Right atrium auricular region (tissue), 2 donors: ENCODE measurements at places on chromosomes 6 and 20. TPM values are rescaled to one million over a fixed set of nuclear protein-coding genes. Genes with fewer than 3 reads are reported as not detected.

GRCh38 chr6:56023829-56024228, 148.4 kb upstream of the BMP5 start:
- no peaks in the 10 kb centered on the region for H3K27me3 ChIP-seq
- H3K27ac ChIP-seq, result no peak overlapping the region
- DNase-seq, result no peak

GRCh38 chr6:29818892-29819291, 8.7 kb upstream of the HLA-G start:
- H3K36me3 ChIP-seq, result no peaks in the 10 kb centered on the region
- DNase-seq, result no peak
- no peaks in the 10 kb centered on the region for H3K27me3 ChIP-seq
- no peak overlapping the region for H3K4me3 ChIP-seq

GRCh38 chr6:156956286-156956685, 179.1 kb downstream of the ARID1B start:
- no peak for DNase-seq
- peaks cover 65% of the 10 kb centered on the region for H3K4me1 ChIP-seq
- H3K36me3 ChIP-seq, result no peaks in the 10 kb centered on the region
- H3K27me3 ChIP-seq, result no peaks in the 10 kb centered on the region

DNA sequence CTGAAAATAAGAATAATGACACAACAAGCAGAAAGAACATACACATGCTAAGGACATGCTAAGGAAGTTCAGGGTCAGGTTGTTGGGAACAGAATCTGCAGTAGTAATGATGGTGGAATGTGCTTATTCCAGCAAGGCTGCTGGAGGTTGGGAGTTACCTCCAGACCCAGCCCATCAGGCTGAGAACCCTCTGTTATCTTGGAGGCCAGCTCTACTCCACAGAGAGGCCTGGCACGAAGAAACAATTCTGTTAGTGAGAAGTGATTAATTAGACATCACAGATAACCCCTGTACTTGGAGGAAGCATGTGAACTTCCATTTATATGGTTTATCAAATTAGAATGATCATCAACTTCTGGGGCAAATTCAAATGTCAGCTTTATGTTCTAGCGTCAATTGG, 22.1 kb upstream of the ARHGAP18 start:
- H3K27me3 ChIP-seq, result no peaks in the 10 kb centered on the region
- H3K36me3 ChIP-seq, result no peaks in the 10 kb centered on the region
- H3K4me1 ChIP-seq, result peaks cover 3% of the 10 kb centered on the region
- H3K4me3 ChIP-seq, result no peak overlapping the region
- DNase-seq, result no peak
- no peak overlapping the region for H3K27ac ChIP-seq

DNA sequence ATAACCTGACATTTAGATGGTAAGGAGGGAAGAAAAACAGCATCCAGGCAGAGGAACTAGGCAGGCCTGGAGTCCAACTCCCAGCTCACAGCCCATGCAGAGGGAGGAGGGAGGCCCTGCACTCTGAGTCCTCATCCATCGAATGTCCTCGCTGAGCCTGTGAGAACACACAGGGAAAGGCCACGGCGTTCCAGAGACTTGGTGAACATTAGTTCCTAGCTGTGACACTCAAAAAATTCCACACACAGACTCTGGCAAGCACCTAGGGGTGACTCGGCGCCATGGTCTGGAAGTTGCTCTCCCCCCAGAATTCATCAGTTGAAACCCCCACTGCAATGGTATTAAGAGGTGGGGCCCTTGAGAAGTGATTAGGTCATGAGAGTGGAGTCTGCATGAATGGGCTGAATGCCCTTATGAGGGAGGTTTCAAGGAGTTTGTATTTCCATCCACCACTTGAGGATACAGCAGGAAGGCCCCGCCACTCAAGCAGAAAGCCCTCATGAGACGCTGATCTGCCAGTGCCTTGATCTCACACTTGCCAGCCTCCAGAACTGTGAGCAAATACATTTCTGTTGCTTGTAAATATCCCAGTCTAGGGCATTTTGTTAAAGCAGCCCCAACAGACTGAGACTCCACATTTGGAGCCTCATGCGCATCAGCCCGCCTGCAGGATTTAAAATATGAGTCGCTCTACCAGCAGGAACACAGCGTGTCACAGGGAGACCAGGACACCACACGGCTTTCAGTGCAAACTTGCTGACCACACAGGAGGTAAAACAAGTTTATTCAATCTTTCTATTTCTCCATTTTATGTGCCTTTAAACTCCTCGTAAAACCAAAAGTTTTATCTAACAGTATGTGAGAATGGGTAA, 73.9 kb downstream of the WDR27 start:
- H3K36me3 ChIP-seq, result peaks cover 3% of the 10 kb centered on the region
- no peaks in the 10 kb centered on the region for H3K27me3 ChIP-seq
- no peak for DNase-seq
- H3K4me3 ChIP-seq, result no peak overlapping the region
- no peak overlapping the region for H3K27ac ChIP-seq

DNA sequence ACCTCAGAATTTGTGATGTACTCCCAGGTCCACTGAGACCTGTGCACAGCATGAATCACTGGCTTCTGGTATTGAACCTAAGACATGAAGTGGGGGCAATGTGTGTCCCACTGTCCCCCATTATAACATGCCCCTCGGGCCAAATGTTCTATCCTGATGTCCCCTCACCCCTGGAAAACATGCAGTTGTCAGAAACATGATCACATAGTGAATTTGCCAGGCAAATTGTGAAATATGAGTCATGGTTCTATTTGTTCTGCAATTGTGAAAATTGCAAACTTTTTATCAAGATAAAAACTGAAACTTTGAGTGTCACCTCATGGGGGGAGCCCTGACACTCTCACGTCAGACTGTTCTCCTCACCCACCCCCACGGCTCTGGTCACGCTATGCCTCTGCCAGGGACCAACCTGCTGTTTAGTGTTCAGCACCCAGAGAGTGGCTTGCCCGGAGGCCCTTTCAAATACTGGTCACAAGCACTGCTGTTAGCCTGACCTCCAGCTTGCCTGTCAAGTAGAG, 305.3 kb downstream of the CLIC5 start:
- H3K4me1 ChIP-seq, result no peaks in the 10 kb centered on the region
- H3K4me3 ChIP-seq, result no peak overlapping the region
- H3K27me3 ChIP-seq, result no peaks in the 10 kb centered on the region
- DNase-seq, result no peak
- H3K27ac ChIP-seq, result no peak overlapping the region

DNA sequence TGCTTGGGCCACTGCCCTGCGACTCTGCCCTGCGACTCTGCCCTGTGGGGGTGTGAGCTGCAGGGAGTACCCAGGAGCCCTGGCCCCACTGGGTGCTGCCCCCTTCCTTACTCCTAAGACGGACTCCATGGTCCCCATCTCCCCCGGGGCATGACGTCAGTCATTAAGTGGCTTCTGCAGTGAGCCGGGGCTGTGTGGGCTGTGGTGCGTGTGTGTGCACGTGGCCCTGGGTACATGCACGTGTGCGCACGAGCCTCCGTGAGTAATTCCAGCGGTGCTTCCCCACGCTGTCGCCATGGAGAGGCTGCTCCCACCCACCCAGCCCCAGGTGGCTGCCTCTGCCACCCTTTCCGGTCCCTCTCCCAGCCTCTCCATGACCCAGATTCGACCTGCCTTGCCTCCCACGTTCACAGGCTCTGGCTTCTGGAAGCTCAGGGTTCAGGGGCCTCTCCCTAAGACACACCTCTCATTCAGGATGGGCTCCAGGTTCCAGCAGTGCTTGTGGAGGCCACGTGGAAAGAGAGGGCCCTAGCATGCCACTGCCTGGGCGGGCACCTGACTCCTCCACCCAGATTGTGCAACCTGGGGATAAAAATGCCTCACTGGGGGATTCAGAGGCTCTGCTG, 88.3 kb downstream of the DLGAP4 start:
- no peak overlapping the region for H3K27ac ChIP-seq
- no peaks in the 10 kb centered on the region for H3K4me1 ChIP-seq
- no peak overlapping the region for H3K4me3 ChIP-seq
- H3K27me3 ChIP-seq, result no peaks in the 10 kb centered on the region

DNA sequence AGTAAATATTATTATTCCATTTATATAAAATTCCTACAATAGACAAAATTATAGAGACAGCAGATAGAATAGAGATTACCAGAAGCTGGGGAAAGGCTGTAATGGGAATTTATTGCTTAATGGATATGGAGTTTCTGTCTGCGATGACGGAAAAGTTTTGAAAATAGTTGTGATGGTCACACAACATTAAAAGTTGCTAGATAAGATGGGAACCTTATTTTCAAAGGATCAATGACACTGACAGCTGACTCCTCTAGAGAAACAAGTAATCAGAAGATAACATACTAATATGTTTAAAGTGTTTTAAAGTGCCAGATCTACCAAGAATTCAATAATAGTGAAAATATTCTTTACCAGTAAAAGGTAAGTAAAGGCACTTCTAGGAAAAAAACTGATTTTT, 236.3 kb downstream of the HIVEP2 start:
- H3K27ac ChIP-seq, result no peak overlapping the region
- no peak overlapping the region for H3K4me3 ChIP-seq
- H3K4me1 ChIP-seq, result no peaks in the 10 kb centered on the region
- no peaks in the 10 kb centered on the region for H3K27me3 ChIP-seq

- peaks cover 25% of the 10 kb centered on the region for H3K4me1 ChIP-seq
- H3K36me3 ChIP-seq, result no peaks in the 10 kb centered on the region
- no peaks in the 10 kb centered on the region for H3K27me3 ChIP-seq
- H3K27ac ChIP-seq, result peak overlapping the region; percentile 15
- DNase-seq, result no peak
- no peak overlapping the region for H3K4me3 ChIP-seq
Measured at GRCh38 chr6:47146431-47147174, 104.5 kb upstream of the ADGRF1 start.

DNA sequence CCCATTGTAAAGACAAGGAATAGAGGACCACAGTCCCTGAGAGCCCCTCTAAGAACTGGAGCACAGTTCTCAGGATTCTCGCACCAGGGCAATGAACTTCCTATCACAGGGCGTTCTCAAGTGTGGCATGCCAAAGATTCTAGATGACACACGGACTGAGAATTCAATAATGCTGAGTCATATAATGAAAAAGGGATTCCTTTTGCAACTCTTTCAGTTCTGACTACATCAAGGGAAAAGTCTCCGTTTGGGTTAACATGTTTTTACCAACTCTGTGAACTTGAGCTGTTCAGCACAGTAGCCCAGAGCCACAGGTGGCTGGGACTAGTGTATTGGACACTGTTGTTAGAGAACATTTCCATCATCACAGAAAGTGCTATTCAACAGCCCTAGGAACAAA, 3.4 kb downstream of the MED20 start:
- no peak overlapping the region for H3K27ac ChIP-seq
- peaks cover 34% of the 10 kb centered on the region for H3K36me3 ChIP-seq
- H3K27me3 ChIP-seq, result no peaks in the 10 kb centered on the region
- no peak overlapping the region for H3K4me3 ChIP-seq

GRCh38 chr6:2403546-2403945, 158.1 kb upstream of the GMDS start:
- H3K27ac ChIP-seq, result no peak overlapping the region
- no peak overlapping the region for H3K4me3 ChIP-seq
- DNase-seq, result no peak
- H3K4me1 ChIP-seq, result no peaks in the 10 kb centered on the region
- H3K27me3 ChIP-seq, result no peaks in the 10 kb centered on the region

DNA sequence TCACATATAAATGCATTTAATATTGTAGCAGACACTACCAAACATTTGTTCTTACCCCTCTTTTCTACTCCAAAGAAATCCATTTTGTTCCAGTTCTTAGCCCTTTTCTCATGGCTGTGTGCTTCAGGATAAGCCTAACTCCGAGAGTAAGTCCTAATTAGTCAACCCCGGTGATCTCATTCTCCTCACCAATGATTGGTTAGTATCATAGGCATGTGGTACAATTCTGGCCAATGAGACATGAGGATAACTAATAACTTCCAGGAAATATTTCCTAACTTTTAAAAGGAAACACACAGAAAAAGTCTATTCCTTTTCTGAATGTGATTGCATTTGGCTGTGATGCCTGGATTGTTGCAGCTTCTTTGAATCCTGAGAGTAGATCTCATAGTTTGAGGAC, 116.0 kb downstream of the GPR63 start:
- H3K27me3 ChIP-seq, result no peaks in the 10 kb centered on the region
- no peaks in the 10 kb centered on the region for H3K36me3 ChIP-seq
- H3K27ac ChIP-seq, result no peak overlapping the region
- no peaks in the 10 kb centered on the region for H3K4me1 ChIP-seq
- no peak overlapping the region for H3K4me3 ChIP-seq

- no peak for DNase-seq
- H3K27ac ChIP-seq, result peak overlapping the region; percentile 16
- no peaks in the 10 kb centered on the region for H3K36me3 ChIP-seq
Measured at GRCh38 chr6:25326960-25327359, 47.8 kb downstream of the CARMIL1 start.

GRCh38 chr6:107152638-107153430, 37.5 kb upstream of the BEND3 start:
- DNase-seq, result no peak
- H3K4me3 ChIP-seq, result no peak overlapping the region
- no peaks in the 10 kb centered on the region for H3K4me1 ChIP-seq
- H3K27me3 ChIP-seq, result no peaks in the 10 kb centered on the region
- no peaks in the 10 kb centered on the region for H3K36me3 ChIP-seq

- H3K27me3 ChIP-seq, result no peaks in the 10 kb centered on the region
- H3K27ac ChIP-seq, result peak overlapping the region; percentile 84
Measured at GRCh38 chr20:1816384-1817381, 78.5 kb upstream of the SIRPA start.

DNA sequence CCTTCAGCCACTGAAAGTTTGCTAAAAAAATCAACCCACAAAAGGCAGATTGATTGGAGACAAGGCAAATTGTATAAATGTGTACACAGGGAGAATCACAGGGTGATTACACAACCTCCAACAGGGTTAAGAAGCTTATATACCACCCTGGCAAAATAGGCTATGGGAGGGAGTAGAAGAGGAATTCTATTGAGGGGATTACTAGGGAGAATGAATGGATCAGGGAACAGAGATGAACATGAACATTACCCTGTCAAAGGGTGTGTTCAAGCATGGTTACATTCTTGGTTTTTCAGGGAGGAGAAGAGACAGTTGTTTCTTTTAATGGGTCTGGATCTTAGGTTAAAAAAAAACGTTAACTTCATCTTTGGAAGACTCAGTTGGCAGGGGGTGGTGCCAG, 5.1 kb upstream of the MRS2 start:
- H3K4me3 ChIP-seq, result no peak overlapping the region
- H3K36me3 ChIP-seq, result no peaks in the 10 kb centered on the region
- H3K27me3 ChIP-seq, result peaks cover 4% of the 10 kb centered on the region
- no peak overlapping the region for H3K27ac ChIP-seq
- H3K4me1 ChIP-seq, result peaks cover 6% of the 10 kb centered on the region

GRCh38 chr6:131013495-131013894, 49.5 kb downstream of the EPB41L2 start:
- no peaks in the 10 kb centered on the region for H3K4me1 ChIP-seq
- no peaks in the 10 kb centered on the region for H3K36me3 ChIP-seq
- no peaks in the 10 kb centered on the region for H3K27me3 ChIP-seq
- H3K4me3 ChIP-seq, result no peak overlapping the region
- no peak for DNase-seq
- peak overlapping the region; percentile 41 for H3K27ac ChIP-seq

Gene NRSN1
- total RNA-seq, result not detected

Gene HCRTR2
- not detected for total RNA-seq

Gene SEMG2
- total RNA-seq, result not detected
